ENCODE measurements at places on chromosomes 6 and 20. TPM values are rescaled to one million over a fixed set of nuclear protein-coding genes. Genes with fewer than 3 reads are reported as not detected.

The CRISP3 gene
- not detected for total RNA-seq

The GATA5 gene
- total RNA-seq = not detected

The SNAI1 gene
- 0.90 TPM for total RNA-seq

The ZC3H12D gene
- 39.0 TPM for total RNA-seq

The SLC32A1 gene
- not detected for total RNA-seq

The OR2H2 gene
- total RNA-seq = not detected

The ZBTB2 gene
- 16.5 TPM for total RNA-seq

The HTR1E gene
- not detected for total RNA-seq

The DNMT3B gene
- total RNA-seq = 2.9 TPM

The TP53TG5 gene
- 0.29 TPM for total RNA-seq

The CGA gene
- not detected for total RNA-seq

The SOX18 gene
- total RNA-seq = not detected

The CYP21A2 gene
- 0.16 TPM for total RNA-seq

The TCP11 gene
- not detected for total RNA-seq

The SLC12A5 gene
- not detected for total RNA-seq

The HLA-DOA gene
- total RNA-seq = 6.4 TPM

The MCHR2 gene
- total RNA-seq = not detected

The SLC17A3 gene
- total RNA-seq = not detected

The ENPP5 gene
- 0.68 TPM for total RNA-seq

The BPI gene
- not detected for total RNA-seq

The CALHM6 gene
- total RNA-seq = 10.9 TPM

The ADISSP gene
- total RNA-seq = 66.6 TPM

The F13A1 gene
- total RNA-seq = not detected

All from activated CD8-positive, alpha-beta T cell treated with anti-CD3 and anti-CD28 coated beads for 36 hours (primary cell).